ENCODE measurements at places on chromosomes 7 and 10.

- no peak for DNase-seq
Observed at GRCh38 chr7:106187613-106188350, 75.7 kb upstream of the SYPL1 start.

- DNase-seq: peak; percentile 20
Observed at GRCh38 chr10:96541921-96542320, 28.2 kb upstream of the TLL2 start.

DNA sequence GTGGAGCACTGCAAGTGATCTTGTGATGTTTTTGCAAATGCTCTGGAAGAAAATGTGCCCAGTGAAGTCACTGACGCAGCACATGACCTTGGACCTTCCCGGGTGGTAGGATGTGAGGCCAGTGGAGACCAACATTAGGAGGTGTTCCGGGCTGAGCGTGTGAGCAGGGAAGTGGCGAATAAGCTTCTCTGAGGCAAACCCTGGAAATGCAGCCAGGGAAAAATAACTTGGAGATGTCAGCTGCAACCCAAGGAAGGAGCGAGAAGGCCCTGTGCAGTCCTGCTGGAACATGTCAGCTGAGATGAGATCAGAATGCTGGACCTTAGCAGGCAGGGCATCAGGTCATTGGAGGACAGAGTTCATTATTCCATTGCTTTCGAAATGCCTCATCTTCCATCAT lies 18.6 kb upstream of the SDK1 start:
- no peak for DNase-seq

DNA sequence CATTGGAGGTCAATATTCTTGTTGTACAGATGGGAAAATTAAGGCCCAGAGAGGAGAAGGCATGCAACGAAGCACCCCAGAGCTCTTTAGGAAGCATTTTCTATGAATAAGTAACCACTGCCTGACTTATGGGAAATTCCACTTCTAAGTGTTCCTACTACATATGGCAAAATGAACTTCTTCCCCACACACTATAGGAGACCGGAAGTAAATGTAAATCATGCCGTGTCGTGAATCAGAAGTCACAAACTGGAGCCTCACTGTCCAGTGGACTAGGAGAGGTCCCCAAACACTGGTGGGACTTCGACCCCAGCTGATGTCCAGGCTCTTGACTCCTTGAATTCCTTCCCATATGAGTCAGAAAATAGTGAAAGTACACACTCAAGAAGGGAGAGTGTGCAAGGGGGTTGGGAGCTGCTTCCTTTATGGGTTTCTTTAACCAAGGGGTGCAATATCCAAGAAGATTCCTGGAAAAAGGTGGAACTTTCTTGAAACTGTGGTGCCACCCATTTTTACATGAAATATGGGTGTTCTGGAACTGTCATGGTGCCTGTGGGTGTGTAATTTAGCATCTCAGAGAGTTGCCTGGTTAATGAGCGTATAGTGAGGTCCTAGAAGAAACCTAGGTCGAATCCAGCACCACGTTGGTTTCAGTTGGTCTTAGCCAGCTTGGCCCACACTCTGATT lies 6.7 kb downstream of the RASSF4 start:
- no peak for DNase-seq

- DNase-seq: no peak
Observed at GRCh38 chr7:22579961-22580360, 80.0 kb upstream of the STEAP1B start.

GRCh38 chr7:140478246-140479061 lies 851 bp downstream of the MKRN1 start:
- DNase-seq: peak; percentile 68

DNA sequence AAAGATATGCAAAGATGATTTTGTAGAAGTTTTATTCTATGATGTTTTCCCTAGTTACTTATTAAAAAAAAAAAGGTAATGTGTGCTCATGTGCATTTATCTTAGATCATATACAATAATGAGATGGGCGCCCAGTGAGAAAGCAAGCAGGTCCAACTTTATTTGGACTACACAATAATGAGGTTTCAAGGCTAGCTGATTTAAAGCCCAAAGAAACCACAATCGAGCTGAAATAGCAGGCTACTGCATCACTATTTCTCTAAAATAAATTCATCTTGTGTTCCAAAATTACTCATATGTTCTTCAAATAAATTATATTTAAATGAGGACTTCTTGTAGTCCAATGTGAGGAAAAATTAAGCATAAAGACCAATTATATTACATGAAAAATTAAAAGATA lies 110.1 kb downstream of the JMJD1C start:
- no peak for DNase-seq

DNA sequence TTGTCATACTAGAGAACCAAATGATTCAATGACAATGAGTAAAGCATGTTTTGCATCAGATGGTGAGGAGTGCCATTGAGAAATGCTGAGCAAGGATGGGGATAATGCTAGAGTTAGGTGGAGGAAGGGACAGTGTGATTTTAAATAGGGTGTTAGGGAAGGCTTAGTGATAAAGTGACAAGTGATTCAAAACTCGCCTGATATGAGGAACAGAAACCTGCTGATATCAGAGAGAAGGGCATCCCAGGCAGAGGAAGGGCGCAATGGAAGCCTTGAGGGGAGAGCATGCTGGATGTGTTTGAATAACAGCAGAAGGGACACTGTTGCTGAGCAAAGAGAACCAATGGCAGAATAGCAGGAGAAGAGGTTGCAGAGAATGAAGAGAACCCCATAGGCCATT lies 196.2 kb downstream of the NRG3 start:
- DNase-seq: no peak

GRCh38 chr7:54701982-54702381 lies 57.0 kb downstream of the SEC61G start:
- no peak for DNase-seq

GRCh38 chr7:11648101-11648500 lies 183.9 kb downstream of the THSD7A start:
- no peak for DNase-seq

- DNase-seq: peak; percentile 52
Observed at GRCh38 chr7:158821171-158822031, 7.9 kb downstream of the ESYT2 start.

DNA sequence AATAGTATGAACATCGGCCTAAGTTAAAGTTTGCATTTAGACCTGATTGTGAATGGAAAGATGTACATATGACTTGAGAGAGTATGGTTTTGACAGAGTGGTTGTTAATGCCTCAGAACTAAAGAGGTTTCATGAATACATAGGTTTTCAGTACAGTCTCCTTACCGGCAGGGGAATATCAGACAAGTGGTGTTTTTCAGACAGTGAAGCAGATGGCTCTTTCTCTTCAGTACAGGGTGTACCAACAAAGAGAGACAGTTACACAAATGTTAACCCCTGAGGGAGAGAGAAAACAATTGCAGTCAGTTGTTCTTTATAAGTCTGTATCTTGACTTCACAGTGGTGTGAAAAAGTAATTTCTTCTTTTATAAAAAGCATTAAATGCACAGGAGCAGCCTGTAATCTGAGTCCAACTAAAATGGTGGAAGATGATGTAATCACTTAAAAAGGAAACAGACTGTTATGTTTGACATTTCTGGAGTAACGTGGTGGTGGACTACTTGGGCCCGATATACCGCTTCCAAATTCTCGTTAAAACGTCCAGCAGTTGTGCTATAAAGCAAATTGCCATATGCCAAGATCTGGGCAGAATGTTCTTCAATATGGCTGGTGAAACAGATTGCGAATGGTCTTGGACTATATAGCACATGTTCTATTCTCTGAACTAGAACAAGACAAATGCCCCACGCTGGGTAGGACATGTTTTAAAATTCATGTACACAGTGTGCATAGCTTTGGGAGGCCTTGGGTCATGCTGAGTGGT lies 69.2 kb downstream of the SDK1 start:
- DNase-seq: no peak

DNA sequence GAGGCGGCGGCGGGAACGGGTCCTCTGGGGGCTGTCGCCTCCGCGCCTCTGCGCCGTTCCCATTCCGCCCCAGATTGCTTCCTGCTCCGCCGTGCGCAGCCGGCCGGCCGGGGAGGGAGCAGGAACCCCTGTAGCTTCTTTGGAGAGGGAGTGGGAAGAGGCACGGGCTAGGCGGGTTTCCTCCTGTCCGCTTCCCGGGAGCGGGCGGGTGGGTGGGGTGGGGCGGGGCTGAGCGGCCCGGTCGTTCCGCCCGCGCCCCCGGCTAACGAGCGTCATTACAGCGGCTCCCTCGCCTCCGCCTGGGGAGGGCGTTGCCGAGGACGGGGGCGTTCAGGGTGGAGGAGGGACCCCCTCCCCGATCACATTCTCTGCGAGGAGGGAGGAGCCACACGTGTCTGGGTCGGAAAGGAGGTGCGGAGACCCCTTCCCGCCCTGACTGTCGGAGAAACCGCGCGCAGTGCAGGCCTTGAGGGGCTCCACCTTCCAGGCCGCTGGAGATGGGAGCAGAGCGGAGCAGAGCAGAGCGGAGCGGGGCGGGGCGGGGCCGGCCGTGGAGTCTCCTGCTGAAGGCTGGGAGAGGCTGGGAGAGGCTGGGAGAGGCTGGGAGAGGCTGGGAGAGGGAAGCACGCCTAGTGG lies 39.7 kb downstream of the AGAP3 start:
- peak; percentile 47 for DNase-seq

GRCh38 chr7:74282748-74283459 lies 6.3 kb upstream of the CLIP2 start:
- no peak for DNase-seq

DNA sequence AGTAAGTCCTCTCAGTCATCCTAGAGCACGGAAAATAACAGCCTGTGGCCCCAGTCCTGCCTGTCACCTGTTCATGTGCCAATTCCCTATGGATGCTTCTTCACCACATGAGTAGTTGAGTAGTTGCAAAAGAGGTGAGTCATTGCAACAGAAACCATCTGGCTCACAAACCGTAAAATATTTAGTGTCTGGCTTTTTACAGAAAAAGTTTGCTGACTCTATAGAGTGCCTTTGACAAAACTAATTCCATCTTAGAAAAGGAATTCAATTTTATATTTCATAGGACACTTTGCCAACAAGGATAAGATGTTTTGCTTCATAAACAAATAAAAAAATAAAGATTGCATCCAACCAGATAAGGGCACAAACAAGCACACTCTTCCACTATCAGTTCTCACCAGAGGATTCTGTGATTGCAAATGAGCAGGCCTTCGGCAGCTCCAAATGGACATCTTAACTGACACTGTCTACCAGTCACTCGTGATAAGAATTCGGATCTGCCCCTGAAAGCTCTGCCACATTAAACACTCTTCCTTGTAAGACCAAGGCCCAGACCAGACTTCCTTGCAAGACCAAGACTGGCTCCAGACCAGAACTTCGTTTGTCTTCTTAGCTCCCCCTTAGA lies 242.7 kb upstream of the SEMA3C start:
- DNase-seq: peak; percentile 85

GRCh38 chr7:151868396-151869108 lies 8.4 kb downstream of the PRKAG2 start:
- no peak for DNase-seq

GRCh38 chr7:19815546-19815945 lies 42.1 kb upstream of the TMEM196 start:
- peak; percentile 42 for DNase-seq

- DNase-seq: no peak
Observed at GRCh38 chr10:74058658-74059057, 60.7 kb downstream of the VCL start.

- no peak for DNase-seq
Observed at GRCh38 chr7:139943401-139943800, 114.3 kb downstream of the TBXAS1 start.

DNA sequence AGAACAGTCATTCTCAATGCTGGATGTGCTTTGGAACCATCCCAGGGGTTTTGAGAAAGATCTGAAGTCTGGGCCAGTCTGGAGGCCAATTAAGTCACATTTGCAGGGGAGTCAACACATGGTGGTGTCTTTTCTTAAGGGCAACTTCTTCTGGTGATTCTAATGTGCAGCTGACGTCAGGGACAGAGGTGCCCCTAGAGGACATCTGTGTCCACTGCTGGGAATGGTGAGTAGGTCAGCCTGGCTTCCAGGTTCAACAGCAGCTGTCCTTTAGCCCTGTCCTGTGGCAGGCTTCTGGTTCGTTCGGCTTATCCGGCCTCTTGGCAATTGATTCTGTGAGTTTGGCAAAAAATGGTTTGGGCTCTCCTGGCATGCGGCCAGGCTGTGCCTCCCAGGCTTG lies 269.7 kb upstream of the HABP2 start:
- DNase-seq: no peak

DNA sequence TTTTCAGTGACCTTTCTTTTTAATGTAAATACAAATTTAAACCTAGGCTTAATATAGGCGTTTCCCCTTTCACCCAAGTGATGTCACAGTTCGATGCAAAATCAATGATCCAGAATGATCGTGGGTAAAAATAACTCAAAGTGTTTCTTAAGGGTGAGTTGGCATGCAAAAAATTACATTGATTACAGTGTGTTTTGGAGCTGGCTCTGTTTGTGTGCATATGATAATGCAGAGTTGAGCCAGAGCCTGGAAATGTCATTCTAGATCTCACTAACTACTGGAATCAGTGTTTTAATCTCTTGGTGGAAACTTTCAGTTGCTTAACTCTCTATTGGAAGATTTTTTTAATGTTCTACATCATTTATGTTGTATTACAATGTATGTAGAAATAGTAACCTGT lies 72.5 kb upstream of the MXI1 start:
- no peak for DNase-seq

DNA sequence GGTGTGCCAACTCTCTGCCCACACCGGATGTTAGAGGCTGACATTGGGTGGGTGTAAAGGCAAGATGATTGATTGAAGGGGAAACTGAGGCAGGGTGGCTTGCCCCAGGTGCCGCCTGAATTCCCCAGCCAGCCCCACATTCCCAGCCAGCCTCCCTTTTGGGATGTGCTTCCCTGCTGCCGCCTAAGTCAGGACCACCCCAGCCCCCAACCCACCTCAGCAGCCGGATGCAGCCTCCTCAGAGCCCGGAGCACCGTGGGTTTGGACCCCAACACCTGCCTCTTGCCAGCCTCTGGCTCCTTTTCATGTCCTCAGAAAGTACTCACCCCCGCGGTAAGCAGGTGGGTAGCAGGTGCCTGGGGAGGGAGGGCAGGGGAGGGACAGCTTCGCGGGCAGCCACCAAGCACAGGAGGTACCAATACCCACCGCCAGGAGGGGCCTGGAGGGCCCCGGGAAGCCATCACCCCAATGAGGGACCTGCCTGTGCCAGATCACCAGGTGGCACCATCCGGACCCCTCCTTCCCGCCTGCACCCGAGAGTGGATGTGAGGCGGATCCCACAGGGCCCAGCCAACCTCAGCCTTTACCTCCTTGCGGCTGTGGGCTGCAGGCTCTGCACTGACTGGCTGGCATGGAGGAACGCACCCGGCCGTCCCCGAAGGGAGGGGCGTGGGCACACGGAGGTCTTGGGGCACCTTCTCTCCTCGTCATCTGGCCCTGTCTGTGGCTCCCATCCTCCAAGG lies 60.5 kb downstream of the PWWP2B start:
- DNase-seq: no peak

- no peak for DNase-seq
Observed at GRCh38 chr7:112262855-112263487, 56.5 kb downstream of the ZNF277 start.

GRCh38 chr7:107609811-107610261 lies 29.8 kb downstream of the BCAP29 start:
- no peak for DNase-seq

GRCh38 chr7:95974108-95974507 lies 201.8 kb downstream of the DYNC1I1 start:
- no peak for DNase-seq

GRCh38 chr7:158458716-158459282 lies 128.8 kb downstream of the PTPRN2 start:
- DNase-seq: no peak

All from astrocyte of the hippocampus (primary cell).